PC-3 (cell line): ENCODE measurements at places on chromosomes 6 and 20. TPM values are rescaled to one million over a fixed set of nuclear protein-coding genes. Genes with fewer than 3 reads are reported as not detected.

TCP11 gene
- 1.3 and 1.7 TPM in 2 replicates for total RNA-seq

APOM gene
- total RNA-seq, result 1.6 and 2.2 TPM in 2 replicates

PRKN gene
- total RNA-seq, result not detected in 2 replicates

MOCS1 gene
- 6.0 and 8.6 TPM in 2 replicates for total RNA-seq

TUBB2B gene
- 5.1 and 6.5 TPM in 2 replicates for total RNA-seq
